ENCODE measurements at places on chromosomes 1 and 21. TPM values are rescaled to one million over a fixed set of nuclear protein-coding genes. Genes with fewer than 3 reads are reported as not detected.
A peak's percentile ranks its signal among the peaks of the same experiment; 100 is the strongest.

The MAP1LC3C gene
- 3.6 TPM for polyA plus RNA-seq

The FAM76A gene
- 2.7 TPM for polyA plus RNA-seq

The RHD gene
- polyA plus RNA-seq, result not detected

The IFI16 gene
- polyA plus RNA-seq, result 13.0 TPM

The UBASH3A gene
- polyA plus RNA-seq, result not detected

The CYP4A11 gene
- polyA plus RNA-seq, result 0.01 TPM

The FCGR2B gene
- polyA plus RNA-seq, result 2.0 TPM

The OR2L13 gene
- polyA plus RNA-seq, result not detected

The TAS1R1 gene
- 0.16 TPM for polyA plus RNA-seq

DNA sequence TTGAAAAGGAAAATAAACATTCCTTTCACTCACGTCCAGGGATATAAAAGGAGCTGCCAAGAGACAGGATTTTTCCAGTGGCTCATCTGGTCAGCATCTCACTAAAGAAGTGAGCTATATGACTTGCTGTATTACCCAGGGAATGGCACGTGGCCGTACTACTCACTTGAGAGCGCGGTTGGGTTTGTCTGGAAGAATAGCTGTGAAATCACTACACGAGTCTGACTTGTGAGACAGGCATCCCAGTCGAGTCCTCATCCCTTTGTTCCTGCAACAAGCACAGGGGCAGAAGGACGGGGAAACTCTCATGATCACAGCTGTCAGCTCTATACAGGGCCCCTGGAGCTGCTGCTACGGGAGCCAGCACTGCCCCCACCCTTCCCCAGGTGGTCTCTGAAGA lies 17.7 kb downstream of the RGS8 start:
- no peak for DNase-seq

- DNase-seq, result peak; percentile 46
These were observed 20.8 kb upstream of the RGS2 start for GRCh38 chr1:192787914-192788585.

DNA sequence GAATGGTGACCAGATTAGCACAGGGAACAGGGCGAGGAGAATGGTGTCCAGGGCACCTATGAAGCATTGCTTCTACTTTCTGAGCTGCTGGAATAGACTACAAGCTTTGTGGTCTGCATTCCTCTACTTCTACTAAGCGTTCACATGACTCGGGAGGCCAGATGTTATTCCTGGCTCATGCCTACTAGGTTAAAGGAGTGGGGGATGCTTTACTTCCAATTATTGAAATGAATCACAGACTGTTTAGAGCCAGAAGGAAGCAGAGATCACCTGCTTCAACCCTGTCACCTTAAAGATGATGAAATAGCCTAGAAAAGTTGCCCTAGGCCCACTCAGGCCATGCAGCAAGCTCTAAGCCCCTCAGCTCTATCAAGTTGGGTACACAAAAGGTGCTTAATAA lies 633.5 kb downstream of the KIF26B start:
- DNase-seq, result no peak

GRCh38 chr1:110184446-110184845 lies 25.7 kb upstream of the KCNC4 start:
- peak; percentile 28 for DNase-seq

GRCh38 chr1:57401671-57402070 lies 22.2 kb downstream of the DAB1 start:
- DNase-seq, result no peak

DNA sequence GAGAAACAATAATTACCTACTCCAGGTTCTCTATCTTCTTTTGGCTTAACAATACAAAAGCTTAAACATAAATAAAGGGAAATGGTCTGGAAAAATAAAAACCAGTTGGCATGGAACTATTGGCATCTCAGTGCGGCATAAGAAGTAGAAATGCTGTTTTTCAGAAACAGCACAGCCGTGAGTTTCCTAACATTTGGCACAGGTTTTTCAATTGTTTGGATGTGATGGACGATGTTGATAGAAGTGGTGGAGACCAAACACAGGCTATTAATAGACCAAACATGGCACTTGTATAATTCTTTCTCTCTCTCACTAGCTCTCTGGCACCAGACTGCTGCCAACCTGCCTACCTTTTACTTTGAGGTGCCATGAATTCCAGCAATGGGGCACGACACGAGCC lies 36.2 kb downstream of the KCNN3 start:
- DNase-seq, result no peak

DNA sequence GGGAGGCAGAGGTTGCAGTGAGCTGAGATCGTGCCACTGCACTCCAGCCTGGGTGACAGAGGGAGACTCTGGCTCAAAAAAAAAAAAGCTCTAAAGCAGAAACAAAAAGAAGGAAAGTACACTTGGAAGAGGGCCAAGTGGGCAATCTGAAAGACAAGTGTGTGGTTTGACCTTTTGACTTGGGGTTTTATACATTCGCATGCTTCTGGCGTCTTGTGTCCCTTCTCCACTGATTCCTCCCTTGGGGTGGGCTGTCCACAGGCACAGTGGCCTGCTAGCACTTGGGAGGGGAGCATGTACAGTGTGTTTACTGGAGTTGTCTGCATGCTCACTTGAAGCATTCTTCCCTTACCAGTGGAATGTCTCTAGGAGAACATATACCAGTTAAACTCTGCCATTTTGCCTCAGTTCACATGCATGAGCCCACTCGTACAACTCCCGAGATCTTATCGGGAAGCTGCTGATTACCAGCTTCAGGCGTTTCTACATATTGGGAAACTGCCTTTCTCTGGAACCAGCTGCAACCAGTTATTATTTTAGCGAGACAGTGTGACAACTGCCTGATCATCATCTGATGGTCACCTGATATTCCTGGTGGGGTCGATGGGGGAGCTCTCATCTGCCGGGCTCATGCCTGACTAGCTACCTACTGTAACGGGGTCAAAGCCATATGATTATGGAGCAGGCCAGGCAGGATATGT lies 113.5 kb upstream of the ZNF678 start:
- DNase-seq, result no peak

DNA sequence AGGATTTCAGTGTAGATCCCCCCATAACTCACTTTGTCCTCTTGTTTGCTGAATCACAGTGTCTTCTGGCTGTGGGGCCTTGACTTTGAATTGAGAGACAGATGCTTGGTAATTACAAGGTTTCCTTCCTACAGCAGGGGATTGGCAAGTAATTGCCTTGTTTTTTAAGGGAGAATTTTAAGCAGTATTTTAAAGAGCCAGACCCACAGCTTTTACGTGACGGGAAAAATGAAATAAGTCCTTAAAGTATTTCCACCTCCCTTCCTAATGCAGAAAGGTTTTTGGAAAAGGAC lies 41.0 kb downstream of the PGBD5 start:
- no peak for DNase-seq

- DNase-seq, result no peak
These were observed 150.8 kb downstream of the MAST2 start for GRCh38 chr1:45953934-45954847.

GRCh38 chr1:58804853-58805565 lies 21.2 kb upstream of the JUN start:
- DNase-seq, result no peak

GRCh38 chr1:152533327-152533938 lies 19.2 kb downstream of the CRCT1 start:
- DNase-seq, result no peak

- no peak for DNase-seq
These were observed 412.4 kb downstream of the DISC1 start for GRCh38 chr1:232038706-232039677.

DNA sequence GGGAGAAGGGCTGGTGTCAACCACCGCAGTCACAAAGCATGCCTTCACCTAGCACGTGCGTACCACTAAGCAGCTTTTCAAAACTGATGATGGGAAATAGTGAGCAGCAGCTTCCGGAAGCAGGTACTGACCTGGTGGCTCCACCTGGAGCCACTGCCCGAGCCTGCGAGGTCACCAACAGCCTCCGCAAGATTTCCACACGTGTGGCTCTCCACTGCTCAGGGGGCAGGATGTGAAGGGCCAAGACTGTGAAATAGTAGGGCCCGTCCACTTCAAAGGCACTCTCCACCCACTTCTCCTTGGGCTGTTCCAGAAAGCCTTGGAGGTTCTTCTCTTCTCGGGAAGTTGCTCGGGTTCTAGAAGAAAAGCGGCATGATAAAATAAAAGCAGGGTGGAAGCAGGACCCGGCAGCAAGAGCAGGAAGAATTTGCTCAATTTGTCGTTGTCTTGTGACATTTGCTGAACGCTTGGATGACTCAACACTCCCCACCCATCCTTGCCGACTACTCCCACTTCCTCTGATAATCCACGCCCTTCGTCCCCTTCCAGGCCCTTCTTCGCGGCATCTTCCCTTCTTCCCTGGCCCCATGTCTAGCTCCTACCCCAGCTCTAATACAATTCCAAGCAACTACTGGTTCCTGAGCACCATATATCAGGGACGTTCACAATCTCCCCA lies 124.9 kb upstream of the IFFO2 start:
- DNase-seq, result peak; percentile 54

DNA sequence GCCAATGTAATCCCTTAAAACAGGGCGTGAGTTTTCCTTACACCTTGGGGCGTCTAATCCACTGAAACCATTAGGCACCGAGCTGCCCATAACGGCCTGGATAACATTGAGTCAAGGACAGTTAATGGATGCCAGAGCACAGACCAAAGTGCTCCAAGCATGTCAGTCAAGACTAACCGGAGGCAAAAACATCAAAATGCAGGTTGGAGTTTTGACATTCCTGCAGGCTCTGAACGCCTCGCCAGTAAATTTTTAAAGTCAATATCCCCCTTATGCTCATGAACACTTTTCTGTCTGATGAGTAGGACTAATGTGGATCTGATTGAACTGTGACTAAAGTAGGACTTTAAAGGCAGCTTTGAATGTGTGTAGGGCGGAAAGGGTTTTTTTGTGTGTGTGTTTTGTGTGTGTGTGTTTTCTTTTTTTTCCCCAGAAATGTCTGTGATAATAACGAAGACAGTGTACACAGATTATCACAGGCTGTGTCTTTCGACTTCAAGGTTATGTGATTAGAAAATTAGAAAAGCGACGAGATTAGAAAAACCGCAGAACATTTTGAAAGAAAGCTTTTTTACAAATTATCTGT lies 194.2 kb upstream of the PROX1 start:
- DNase-seq, result no peak

DNA sequence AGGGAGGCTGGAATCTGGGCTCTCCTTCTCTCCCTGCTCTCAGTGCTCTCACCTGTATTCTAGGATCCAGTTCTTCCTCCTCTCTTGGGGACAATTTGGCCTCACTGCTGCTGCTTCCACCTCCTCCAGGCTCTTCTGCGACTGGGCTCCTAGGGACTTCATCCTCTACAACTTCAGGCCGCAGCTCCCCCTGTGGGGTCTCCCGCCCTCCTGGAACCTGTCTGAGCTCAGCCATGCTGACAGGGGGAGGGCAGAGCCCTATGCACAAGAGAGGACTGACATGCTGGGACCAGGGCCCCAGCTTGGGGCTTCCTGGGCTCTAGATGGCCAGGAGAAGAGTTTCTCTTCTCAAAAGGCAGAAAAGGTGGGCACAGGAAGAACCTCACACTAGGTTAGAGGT lies 1.0 kb downstream of the SH3BP5L start:
- DNase-seq, result no peak

GRCh38 chr1:13723810-13724209 lies 23.8 kb downstream of the PRDM2 start:
- no peak for DNase-seq

DNA sequence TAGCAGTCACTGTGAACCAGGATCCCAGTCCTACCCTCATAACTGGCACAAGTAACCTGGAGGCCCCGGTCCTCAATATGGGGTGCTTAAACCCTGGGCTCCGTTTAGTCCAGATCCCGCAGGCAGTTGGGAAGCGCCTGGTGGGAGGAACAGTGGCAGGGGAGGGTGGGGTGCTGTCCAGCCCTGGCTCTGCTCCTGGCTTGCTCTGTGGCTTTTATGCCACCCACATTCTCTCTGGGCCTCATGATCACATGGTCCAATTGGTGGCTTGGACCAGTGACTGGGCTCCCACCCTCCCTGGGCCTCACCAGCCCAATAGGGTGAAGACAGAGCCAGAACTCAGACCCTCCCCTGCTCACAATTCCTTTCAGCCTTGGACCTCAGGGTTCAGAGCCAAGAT lies 2.9 kb downstream of the CD164L2 start:
- no peak for DNase-seq

DNA sequence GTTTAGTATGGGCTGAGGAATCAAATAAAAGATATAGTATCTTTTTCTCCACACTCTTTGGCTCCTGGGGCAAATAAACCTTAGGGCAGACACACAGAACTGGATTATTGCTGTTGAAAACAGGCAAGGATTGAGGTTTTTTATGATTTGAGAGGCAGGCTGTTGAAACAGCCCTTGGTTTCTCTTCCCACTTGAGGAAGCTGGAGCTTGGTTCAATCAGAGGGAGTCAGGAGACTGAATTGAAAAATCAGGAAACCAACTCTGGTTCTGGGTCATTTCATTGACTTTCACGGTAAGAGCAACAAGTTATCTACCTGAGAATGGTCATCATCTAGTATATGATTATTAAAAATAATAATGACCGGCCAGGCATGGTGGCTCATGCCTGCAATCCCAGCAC lies 108.4 kb downstream of the CNIH3 start:
- DNase-seq, result no peak

DNA sequence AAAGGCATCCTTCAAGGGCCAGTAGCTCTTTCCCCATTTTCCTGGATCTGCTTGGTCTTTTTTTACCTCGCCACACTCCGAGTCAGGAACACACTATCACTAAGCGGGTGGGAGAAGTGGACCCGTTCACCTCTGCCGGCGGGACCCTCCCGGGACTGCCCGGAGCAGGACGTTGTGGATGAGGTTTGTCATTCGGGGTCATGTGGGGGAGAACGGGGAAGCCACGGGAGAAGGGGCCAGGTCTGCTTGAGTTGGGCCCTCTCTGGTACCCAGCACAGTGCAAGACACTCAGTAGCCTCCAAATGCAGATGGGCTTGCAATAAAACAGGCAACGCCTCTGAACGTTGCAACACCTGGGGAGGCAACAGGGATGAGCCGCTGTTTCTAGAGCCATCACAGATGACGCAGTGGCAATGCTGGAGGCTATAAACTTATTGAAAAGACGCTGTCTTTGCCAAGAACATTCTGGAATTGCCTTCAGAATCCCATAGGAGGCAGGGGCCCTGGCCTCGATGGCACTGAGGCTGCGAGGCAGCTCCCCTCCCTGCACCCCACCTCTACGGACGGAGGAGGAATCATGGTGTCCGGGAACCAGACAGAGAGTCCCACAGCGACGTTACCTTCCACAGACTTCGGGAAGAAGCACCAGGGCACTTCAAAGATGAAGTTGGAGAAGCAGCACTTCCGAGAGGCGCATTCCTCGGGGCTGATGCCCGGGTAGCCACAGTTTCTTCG lies 3.8 kb downstream of the TFF2 start:
- DNase-seq, result no peak

- DNase-seq, result peak; percentile 32
These were observed 276.1 kb downstream of the RPS6KC1 start for GRCh38 chr1:213327017-213327667.

DNA sequence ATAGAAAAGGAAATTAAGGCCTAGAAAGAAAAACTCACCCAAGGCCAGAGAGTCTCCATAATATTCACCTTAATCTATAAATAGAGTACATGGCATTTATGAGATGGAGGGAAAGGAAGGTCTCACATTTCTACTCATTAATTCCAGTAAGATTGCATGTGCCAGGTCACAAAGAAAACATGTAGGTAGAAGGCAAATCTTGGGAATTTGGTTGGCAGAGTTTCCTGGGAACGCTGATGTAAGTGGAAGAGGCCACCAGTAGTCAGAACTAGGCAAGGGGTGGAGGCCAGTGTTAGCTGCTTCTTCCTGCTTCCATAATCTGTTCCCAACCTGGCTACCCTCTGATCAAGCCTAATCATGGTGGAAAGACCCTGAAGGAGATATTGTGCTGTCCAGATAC lies 29.2 kb upstream of the PGBD5 start:
- no peak for DNase-seq

- DNase-seq, result no peak
These were observed 7.8 kb upstream of the CD58 start for GRCh38 chr1:116578581-116578980.
